CD4-positive, alpha-beta T cell treated with Interleukin-15 for 1 hour (primary cell): ENCODE measurements at places on chromosomes 6 and 20.

- DNase-seq: no peak
Measured at GRCh38 chr20:61643656-61644377, 391.8 kb downstream of the CDH4 start.

- no peak for DNase-seq
Measured at GRCh38 chr6:74631564-74631963, 574.3 kb downstream of the COL12A1 start.

DNA sequence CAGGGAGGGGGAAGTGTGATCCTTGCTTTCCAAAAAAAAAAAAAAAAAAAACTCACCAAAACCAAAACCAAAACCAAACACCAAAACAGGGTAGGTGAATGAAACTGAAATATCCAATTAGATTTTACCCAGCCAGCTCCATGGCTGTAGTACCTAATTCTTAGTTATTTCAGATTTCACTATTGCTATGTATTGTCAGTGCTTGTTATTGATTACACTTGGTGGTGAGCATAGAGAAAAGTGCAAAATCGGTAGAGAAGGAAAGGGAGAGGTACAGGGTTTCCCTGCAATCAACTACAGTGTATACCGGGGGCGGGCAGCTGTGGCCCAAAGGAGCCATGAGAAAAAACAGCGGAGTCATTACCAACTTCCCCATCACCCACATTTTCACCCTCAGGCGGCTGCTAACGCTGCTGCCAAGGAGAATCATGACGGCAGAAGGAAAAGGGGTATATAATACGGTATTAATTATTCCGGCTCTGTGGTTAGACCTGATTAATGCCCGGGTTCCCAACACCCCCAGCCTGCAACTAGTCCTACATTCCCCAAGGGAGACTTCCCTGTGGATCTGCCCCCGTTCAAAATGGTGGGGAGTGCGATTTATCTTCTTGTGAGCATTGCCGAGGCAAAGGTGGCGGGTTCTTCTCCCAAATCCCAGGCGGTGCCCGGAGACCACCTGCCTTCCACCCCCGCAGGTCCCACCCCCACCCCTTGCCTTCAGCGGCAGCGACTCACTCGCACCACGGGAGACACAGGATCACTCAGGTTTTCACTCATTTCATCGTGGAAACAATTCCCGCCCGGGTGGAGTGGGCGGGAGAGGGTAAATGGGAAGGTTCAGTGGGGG, at the start of gene C6orf62:
TSS of gene C6orf62 (minus strand) at position 30 of the 847 bp plus-strand sequence. CDS start 486 bp downstream, outside the sequence.
- peak; percentile 57 for DNase-seq

DNA sequence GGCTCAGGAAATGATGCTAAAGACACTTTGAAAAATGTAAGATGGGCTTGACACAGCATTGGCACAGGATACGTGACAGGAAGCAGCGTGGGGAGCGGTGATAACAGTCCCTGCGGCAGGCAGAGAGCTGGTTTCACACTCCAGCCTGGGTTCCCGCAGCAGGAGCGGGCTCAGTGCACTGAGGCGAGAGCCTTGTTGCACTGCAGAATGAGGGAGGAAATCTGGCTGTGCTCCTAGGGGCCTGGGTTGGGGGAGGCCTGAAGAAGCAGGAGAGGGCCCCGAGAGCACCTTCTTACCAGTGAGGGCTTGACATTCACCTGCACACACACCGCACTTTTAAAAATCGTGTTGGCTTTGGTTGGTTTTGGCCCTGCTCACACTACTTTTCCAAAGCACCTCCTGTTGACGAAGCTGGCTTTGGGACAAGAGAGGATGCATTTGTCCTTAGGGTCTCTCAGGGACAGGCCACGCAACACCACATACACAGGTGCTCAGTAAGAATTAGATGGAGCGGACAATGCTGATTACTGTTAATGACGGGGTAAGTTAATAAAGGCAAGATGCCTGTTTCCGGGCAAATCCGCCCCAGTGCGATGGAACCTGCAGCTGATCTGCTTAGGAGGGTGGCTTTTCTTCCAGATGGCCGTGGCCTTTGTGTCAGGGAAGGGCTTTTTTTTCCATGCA, 49.4 kb upstream of the ARMC2 start:
- DNase-seq: peak; percentile 37

- no peak for DNase-seq
Measured at GRCh38 chr20:57941604-57942381, 232.0 kb upstream of the PMEPA1 start.
